ENCODE measurements at places on chromosomes 7 and 10. TPM values are rescaled to one million over a fixed set of nuclear protein-coding genes. Genes with fewer than 3 reads are reported as not detected.
A peak's percentile ranks its signal among the peaks of the same experiment; 100 is the strongest.

Gene C10orf90
- not detected for total RNA-seq

Gene TLX1
- not detected for total RNA-seq

Gene TRPV6
- not detected for total RNA-seq

Gene NUP205
- total RNA-seq, result 104 TPM

Gene ZCWPW1
- 3.3 TPM for total RNA-seq

Gene KCNIP2
- total RNA-seq, result 1.8 TPM

Gene OR13A1
- total RNA-seq, result 0.23 TPM

Gene DYNC1I1
- 0.32 TPM for total RNA-seq

DNA sequence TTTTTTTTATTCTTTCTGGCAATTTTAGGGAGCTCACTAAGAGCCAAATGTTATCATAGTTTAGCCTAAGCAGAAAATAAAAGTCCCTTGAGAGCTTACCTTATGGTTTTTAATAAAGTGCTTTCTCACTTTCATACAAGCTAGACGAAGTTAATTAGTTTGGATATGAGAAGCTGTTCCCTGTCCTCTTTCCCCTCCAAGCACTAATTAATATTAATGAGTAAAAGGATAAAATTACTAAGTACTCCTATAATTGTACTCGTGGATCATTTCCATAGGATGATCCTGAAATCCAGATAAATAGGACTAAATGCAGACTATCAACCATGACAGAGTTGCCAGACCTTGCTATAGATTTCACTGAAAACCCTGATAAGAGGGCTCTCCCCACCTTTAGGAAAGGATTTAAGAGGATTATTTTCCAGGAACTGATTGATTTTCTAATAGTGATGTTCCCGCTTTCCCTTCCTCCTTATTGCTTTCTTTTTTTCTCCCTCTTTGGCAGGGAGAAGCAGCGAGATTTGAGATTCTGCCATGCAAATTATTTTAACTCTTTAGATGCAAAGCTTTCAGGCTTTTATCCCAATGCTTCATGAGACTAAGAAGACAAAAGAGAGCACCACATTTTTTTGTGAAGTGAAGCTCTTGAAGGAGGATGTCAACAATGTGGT lies 58.3 kb upstream of the HECW1 start:
- DNase-seq, result peak; percentile 20
- H3K4me3 ChIP-seq, result no peak overlapping the region
- peaks cover 17% of the 10 kb centered on the region for H3K4me1 ChIP-seq
- H3K36me3 ChIP-seq, result no peaks in the 10 kb centered on the region

GRCh38 chr7:139509535-139509934 lies 13.9 kb upstream of the CLEC2L start:
- H3K4me1 ChIP-seq, result no peaks in the 10 kb centered on the region
- no peaks in the 10 kb centered on the region for H3K27me3 ChIP-seq
- no peak overlapping the region for H3K27ac ChIP-seq
- H3K36me3 ChIP-seq, result no peaks in the 10 kb centered on the region
- no peak overlapping the region for H3K4me3 ChIP-seq

DNA sequence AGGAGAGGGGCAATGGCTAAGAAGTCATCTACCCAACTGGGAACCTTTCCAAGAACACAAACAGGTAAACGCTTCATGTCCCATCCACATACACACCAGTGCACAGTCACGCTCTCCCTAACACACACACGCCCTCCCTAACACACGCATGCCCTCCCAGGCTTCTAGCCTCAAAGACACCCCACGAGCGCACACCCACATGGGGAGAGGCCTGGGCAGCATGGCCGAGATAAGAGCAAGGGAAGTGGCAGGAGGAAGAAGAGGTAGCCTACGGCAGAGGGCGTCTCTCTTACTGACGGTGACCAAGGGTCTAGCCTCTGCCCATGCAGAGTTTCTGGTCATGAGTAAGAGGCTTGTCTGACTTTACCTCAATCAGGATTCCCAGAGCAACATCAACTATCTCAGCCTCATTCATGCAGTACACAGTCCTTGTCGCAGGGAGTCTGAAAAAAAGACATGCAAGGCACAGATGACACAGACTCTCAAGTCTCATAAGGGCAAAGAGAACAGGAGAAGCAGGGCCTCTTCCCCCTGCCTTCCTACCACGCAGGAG lies 3.1 kb downstream of the CYREN start:
- H3K4me3 ChIP-seq, result peak overlapping the region; percentile 52
- no peak overlapping the region for H3K27ac ChIP-seq
- DNase-seq, result no peak
- peaks cover 38% of the 10 kb centered on the region for H3K36me3 ChIP-seq

DNA sequence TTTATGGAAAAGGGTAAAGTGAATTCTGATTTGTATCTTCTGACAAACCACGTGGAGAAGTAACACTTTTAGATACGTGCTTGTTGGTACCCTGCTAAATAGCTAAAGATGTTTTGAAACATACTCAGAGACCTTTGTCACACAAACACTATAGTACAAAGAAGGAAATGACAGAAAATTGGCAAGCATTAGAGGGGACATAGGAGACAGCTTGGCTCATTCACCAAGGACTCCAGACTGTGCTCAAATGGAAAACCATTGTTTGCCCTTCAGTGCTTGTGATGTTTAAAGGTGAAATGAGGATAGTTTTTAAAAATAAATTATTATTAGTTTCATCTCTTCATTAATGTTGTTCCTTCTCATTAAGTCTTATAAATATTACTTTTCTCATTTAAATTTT lies 34.0 kb upstream of the CD36 start:
- DNase-seq, result no peak
- no peaks in the 10 kb centered on the region for H3K27me3 ChIP-seq
- H3K27ac ChIP-seq, result no peak overlapping the region
- no peaks in the 10 kb centered on the region for H3K36me3 ChIP-seq

DNA sequence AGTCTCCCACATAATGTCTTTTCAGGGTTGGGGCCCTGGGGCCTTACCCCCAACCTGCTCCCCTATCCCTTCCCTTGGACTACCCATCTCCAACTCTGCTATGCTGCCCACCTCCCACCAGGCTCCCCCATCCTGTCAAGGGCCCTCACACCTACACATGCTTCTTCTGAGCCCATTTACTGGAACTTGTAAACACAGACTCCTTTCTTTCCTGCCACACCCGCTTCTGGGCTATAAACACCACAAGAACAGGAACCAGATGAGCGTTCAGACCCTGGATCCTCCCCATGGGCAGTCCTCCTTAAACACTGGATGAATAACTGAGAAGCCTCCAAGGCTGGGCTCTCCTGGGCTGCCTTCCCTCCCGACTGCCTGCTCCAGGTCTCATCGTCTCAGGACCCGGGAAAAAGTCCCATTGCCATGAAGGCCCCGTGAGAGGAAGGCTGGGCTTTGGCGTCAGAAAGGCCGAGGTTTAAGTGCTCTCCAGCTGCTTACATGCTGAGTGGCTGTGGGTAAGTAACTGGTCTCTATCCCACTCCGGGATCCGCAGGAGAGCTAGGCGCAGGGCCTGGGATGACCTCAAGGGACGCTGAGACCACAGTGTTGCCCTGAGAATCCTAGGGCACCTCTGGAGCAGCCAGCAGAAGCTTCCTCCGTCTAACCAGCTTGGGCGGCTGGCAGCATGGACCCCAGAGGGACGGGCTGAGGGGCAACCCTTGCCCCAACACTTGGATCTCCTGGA lies 15.6 kb upstream of the CRHR2 start:
- no peaks in the 10 kb centered on the region for H3K36me3 ChIP-seq
- no peak overlapping the region for H3K27ac ChIP-seq
- peaks cover 3% of the 10 kb centered on the region for H3K27me3 ChIP-seq
- H3K4me3 ChIP-seq, result no peak overlapping the region

DNA sequence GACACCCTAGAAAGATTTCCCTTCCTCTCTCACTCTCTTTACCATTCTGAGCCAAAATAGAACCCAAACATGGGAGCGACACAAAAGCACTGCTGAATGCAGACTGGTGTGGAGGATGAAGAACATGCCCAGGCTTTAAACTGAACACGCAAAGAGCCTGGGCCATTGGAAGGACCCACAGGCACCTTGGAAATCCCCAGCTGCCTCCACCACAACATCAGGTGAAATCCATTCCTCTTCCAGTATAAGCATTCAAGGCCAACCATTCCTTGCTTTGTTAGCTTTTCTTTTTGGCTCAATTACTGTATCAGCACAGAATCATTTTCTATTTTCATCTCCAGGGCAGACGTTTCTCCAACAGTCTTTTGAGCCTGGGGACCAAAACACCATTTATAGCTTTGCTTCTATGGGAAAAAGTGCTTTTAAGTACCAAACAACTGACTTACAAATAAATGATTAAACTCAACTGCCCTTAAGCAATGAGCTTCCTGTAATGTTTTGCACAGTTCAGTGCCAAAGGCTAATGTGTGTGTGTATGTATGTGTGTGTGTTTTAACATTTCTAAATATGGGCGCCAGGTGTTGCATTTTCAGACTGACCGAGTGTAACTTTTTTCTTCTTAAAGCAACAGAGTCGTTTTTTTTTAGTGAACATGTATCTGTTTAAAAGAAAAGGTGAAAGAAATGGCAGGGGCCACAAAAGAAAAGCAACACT lies 16.2 kb upstream of the BLNK start:
- peak overlapping the region; percentile 92 for H3K27ac ChIP-seq
- no peaks in the 10 kb centered on the region for H3K27me3 ChIP-seq
- H3K36me3 ChIP-seq, result no peaks in the 10 kb centered on the region
- peak overlapping the region; percentile 70 for H3K4me3 ChIP-seq

DNA sequence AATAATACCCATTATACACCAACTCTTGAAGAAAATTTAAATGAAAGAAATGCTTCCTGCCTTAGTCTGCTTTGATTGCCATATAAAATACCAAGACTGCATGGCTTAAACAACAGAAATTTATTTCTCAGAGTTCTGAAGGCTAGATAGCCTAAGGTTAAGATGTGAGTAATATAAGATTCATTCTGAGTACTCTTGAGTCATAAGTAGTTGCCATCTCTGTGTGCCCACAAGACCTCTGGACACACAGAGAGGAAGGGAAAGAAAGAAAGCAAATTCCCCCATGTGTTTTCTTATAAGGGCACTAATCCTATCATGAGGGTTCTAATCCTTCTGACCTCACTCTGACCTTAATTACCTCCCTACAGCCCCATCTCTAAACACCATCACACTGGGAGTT lies 201.2 kb downstream of the PTN start:
- no peak for DNase-seq
- no peak overlapping the region for H3K4me3 ChIP-seq
- no peaks in the 10 kb centered on the region for H3K4me1 ChIP-seq
- no peaks in the 10 kb centered on the region for H3K36me3 ChIP-seq

- H3K4me3 ChIP-seq, result no peak overlapping the region
- H3K4me1 ChIP-seq, result no peaks in the 10 kb centered on the region
- no peaks in the 10 kb centered on the region for H3K27me3 ChIP-seq
- no peak overlapping the region for H3K27ac ChIP-seq
- no peak for DNase-seq
- no peaks in the 10 kb centered on the region for H3K36me3 ChIP-seq
Measured at GRCh38 chr10:62335326-62335725, 38.8 kb upstream of the ZNF365 start.

DNA sequence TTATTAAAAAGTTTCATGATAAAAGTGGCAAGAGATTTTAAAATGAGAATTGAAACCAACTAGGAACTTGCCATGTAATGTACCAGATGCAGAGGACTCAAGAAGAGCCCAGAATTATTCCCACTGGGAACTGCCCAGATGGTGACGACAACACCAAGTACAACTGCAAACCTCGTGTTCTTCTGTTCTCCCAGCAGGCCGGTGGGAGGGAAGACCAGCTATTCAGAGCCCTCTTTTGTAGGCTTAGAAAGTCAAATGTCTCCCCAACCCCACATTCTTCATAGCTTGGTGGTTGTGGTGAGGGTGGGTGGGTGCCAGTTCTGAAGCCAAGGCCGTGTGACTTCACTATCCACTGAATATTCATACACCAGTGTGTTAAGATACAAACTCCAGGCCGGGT lies 54.3 kb upstream of the ITGB1 start:
- H3K36me3 ChIP-seq, result no peaks in the 10 kb centered on the region
- H3K27ac ChIP-seq, result no peak overlapping the region
- DNase-seq, result no peak

GRCh38 chr10:13657101-13657680 lies 70.4 kb downstream of the PRPF18 start:
- H3K4me3 ChIP-seq, result no peak overlapping the region
- no peak overlapping the region for H3K27ac ChIP-seq
- peaks cover 8% of the 10 kb centered on the region for H3K4me1 ChIP-seq
- no peaks in the 10 kb centered on the region for H3K27me3 ChIP-seq
- no peak for DNase-seq
- H3K36me3 ChIP-seq, result peaks cover 25% of the 10 kb centered on the region

DNA sequence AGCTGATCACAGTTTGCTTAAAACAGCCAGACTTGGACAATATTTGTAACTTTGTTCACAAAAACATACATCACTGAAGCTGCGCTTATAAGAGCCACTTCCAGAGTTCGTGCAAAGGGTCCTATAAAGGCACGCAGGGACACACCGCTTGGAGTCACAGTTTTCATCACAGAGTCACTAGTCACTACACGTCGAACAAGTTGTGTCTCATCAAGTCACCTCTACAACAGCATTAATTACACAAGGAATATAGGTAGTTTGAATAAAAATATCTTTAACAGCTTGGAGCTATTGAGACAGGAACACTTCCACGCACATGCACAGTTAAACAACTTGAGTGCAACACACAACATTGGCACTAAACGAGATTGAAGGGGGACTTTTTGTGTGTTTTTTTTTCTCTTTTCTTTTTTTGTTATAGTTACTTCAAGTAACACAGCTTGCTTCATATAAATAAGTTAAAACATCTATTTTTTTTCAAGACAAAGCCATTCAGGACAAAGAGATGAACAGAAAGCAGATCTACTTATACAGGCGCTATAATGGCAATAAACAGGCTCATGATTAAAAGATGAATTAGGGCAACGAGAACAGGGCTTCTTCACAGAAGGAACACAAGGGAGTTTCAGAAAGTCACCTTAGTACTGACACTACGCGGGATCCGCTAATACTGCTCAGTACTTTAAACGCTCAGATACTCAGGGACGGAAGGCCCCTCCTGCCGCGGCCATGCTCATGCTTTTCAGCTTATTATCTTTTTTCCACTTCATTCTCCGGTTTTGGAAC lies 2.2 kb downstream of the HOXA5 start:
- H3K36me3 ChIP-seq, result no peaks in the 10 kb centered on the region
- no peaks in the 10 kb centered on the region for H3K27me3 ChIP-seq
- H3K27ac ChIP-seq, result no peak overlapping the region
- no peaks in the 10 kb centered on the region for H3K4me1 ChIP-seq

GRCh38 chr10:4765428-4765827 lies 60.6 kb upstream of the AKR1E2 start:
- H3K27me3 ChIP-seq, result no peaks in the 10 kb centered on the region
- H3K4me1 ChIP-seq, result no peaks in the 10 kb centered on the region
- no peak overlapping the region for H3K4me3 ChIP-seq

GRCh38 chr7:34275624-34276023 lies 370.3 kb downstream of the BMPER start:
- no peak overlapping the region for H3K4me3 ChIP-seq
- no peaks in the 10 kb centered on the region for H3K27me3 ChIP-seq
- no peaks in the 10 kb centered on the region for H3K4me1 ChIP-seq
- no peak overlapping the region for H3K27ac ChIP-seq
- H3K36me3 ChIP-seq, result no peaks in the 10 kb centered on the region
